Glutamatergic neuron (in vitro differentiated cells): ENCODE measurements at places on chromosomes 1 and 21. TPM values are rescaled to one million over a fixed set of nuclear protein-coding genes. Genes with fewer than 3 reads are reported as not detected.

GBP6 gene
- not detected for total RNA-seq

CD5L gene
- total RNA-seq: not detected

C1orf94 gene
- total RNA-seq: not detected

IL19 gene
- total RNA-seq: not detected

SPRR1A gene
- total RNA-seq: not detected

SEMA6C gene
- total RNA-seq: 119 TPM

TAF1A gene
- total RNA-seq: 10.4 TPM

ALDH4A1 gene
- 28.9 TPM for total RNA-seq

KLF17 gene
- 10.9 TPM for total RNA-seq

CCDC30 gene
- 3.0 TPM for total RNA-seq

- DNase-seq: no peak
- H3K36me3 ChIP-seq: no peaks in the 10 kb centered on the region
- H3K4me1 ChIP-seq: peaks cover 1% of the 10 kb centered on the region
- no peak overlapping the region for H3K27ac ChIP-seq
Observed at GRCh38 chr21:42616941-42617340, 36.5 kb upstream of the PDE9A start.

GRCh38 chr1:168333562-168334276 lies 53.0 kb downstream of the TBX19 start:
- no peaks in the 10 kb centered on the region for H3K4me1 ChIP-seq
- no peak overlapping the region for H3K27ac ChIP-seq
- H3K27me3 ChIP-seq: no peaks in the 10 kb centered on the region
- no peak overlapping the region for H3K4me3 ChIP-seq

DNA sequence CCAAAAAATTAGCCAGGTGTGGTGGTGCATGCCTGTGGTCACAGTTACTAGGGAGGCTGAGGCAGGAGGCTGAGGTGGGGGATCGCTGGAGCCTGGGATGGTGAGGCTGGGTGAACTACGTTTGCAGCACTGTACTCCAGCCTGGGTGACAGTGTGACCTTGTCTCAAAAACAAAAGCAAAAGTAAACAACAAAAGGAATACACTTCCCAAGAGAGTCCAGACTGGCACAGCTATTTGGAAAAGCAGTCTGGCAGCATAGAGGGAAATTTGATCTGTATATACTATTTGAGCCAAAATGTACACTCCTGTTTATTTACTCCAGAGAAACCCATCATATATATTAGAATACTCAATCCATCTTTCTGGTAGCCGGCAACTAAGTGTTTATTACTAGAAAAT lies 107.0 kb upstream of the HMCN1 start:
- no peaks in the 10 kb centered on the region for H3K36me3 ChIP-seq
- H3K4me1 ChIP-seq: no peaks in the 10 kb centered on the region
- H3K4me3 ChIP-seq: no peak overlapping the region
- no peak for DNase-seq
- no peaks in the 10 kb centered on the region for H3K27me3 ChIP-seq
- no peak overlapping the region for H3K27ac ChIP-seq

- no peak for DNase-seq
- H3K27ac ChIP-seq: no peak overlapping the region
- H3K27me3 ChIP-seq: peaks cover 1% of the 10 kb centered on the region
- H3K4me3 ChIP-seq: no peak overlapping the region
- no peaks in the 10 kb centered on the region for H3K36me3 ChIP-seq
Observed at GRCh38 chr1:159077120-159077961, 775 bp upstream of the AIM2 start.

DNA sequence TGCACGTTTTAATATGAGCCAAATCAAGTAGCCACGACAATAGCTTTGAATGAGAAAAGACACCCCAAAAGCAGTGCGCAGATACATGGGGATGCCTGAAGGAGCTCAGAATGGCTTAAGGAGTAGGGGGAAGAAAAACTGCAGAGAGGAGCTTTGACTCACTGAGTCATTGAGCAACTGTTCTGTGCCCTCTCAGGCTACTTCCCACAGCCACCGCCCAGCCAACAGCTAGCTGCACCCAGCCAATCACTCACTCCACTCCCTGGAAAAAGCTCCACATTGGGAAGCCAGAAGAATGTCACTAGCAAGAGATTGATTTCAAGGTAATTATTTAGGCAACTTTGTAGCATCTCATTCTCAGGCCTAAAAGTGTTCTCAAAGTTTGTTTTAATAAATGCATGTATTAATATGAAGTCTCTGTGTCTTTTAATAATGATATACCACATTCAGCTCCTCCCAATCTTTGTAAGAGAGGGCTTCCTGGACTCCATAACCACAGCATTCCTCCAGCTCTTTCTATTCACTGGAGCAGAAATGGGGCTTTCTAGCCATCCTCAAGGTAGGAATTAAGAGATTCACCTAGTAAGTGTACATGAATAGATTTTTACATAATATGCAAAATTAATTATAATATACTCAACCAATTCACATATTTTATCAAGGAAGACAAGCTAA lies 16.8 kb downstream of the DUSP10 start:
- H3K4me3 ChIP-seq: no peak overlapping the region
- H3K36me3 ChIP-seq: peaks cover 9% of the 10 kb centered on the region
- no peak overlapping the region for H3K27ac ChIP-seq
- H3K4me1 ChIP-seq: no peaks in the 10 kb centered on the region

GRCh38 chr21:37787456-37787855 lies 128.8 kb downstream of the KCNJ6 start:
- peaks cover 17% of the 10 kb centered on the region for H3K36me3 ChIP-seq
- H3K4me1 ChIP-seq: peaks cover 13% of the 10 kb centered on the region
- DNase-seq: no peak

- no peak overlapping the region for H3K4me3 ChIP-seq
- H3K27ac ChIP-seq: no peak overlapping the region
- no peaks in the 10 kb centered on the region for H3K36me3 ChIP-seq
- DNase-seq: no peak
- H3K27me3 ChIP-seq: no peaks in the 10 kb centered on the region
Observed at GRCh38 chr1:181557313-181557712, 74.0 kb downstream of the CACNA1E start.

DNA sequence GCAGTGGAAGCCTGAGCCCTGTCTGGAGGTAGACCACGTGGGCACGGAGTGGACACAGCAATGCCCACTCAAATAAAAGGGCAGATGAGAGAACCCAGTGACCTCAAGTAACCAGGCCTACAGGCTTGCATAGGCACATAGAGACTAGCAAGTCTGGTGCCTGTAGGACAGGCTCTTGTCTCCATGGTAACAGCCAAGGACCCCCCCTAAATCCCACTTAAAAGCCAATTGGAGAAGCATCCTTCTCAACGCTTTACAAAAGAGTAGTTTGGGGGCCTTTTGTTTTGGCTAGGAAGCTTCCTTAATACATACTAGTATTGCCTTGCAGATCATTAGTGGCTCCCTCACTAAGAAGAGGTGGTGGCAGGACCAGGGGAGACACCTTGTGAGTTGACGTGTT lies 63.9 kb downstream of the VWA5B1 start:
- H3K36me3 ChIP-seq: peaks cover 8% of the 10 kb centered on the region
- peaks cover 5% of the 10 kb centered on the region for H3K27me3 ChIP-seq

DNA sequence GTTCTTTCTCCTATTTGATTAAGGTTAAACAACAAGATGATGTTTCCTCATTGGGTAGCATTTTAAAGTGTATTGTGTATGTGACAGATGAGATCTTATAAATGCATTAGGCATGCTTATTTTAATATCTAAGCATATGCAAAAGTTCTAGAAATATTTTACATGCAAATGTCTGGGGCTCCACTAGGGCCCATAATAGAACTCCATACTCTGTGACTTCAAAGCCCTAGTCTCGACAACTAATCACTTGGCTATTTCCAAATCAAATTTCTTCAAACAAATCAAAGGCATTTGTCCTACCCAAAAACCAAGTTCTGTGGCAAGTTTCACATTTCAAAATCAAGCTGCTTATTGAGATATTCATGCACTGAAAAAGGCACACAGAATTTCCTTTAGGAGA lies 385.6 kb upstream of the ST6GALNAC5 start:
- H3K36me3 ChIP-seq: no peaks in the 10 kb centered on the region
- H3K27ac ChIP-seq: no peak overlapping the region
- DNase-seq: no peak
- no peak overlapping the region for H3K4me3 ChIP-seq
- H3K4me1 ChIP-seq: no peaks in the 10 kb centered on the region

- no peaks in the 10 kb centered on the region for H3K36me3 ChIP-seq
- H3K27ac ChIP-seq: peak overlapping the region; percentile 84
- H3K4me1 ChIP-seq: peaks cover 8% of the 10 kb centered on the region
- peak; percentile 48 for DNase-seq
- H3K4me3 ChIP-seq: peak overlapping the region; percentile 91
- peaks cover 9% of the 10 kb centered on the region for H3K27me3 ChIP-seq
Observed at GRCh38 chr1:92960395-92961130, 699 bp downstream of the DIPK1A start.

DNA sequence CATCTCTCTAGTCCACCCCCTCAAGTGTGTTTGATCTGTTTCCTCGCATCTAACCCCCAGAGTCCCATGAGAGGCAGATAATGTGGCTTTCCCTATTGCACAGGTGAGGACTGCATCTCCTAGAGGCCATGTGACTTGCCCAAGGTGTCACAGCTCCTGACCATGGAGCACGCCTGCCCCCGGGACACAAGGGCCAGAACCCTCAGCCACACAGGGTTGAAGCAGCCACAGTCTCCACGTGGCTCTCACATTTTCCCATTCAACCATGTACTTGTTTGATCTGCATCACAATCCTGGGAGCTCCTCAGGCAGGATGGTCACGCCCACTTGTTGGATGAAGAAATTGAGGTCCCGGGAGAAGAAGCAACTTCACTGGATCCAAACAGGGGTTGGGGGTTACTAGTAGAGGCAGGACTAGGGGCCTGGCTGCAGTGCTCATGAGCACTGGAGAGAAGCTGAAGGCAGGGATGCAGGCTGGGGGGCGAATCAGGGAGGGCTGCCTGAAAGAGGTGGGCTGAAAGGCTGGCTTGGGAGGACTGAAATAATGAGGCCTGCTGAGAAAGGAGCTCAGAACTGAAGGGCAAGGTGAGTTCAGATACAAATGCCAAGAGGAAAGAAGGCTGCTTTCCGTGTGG lies 207.9 kb downstream of the PTPRU start:
- H3K27ac ChIP-seq: no peak overlapping the region
- H3K4me3 ChIP-seq: no peak overlapping the region
- peaks cover 11% of the 10 kb centered on the region for H3K4me1 ChIP-seq
- H3K27me3 ChIP-seq: peaks cover 5% of the 10 kb centered on the region
- H3K36me3 ChIP-seq: no peaks in the 10 kb centered on the region

GRCh38 chr1:187588917-187589316 lies 760.2 kb downstream of the PLA2G4A start:
- H3K27me3 ChIP-seq: no peaks in the 10 kb centered on the region
- no peaks in the 10 kb centered on the region for H3K4me1 ChIP-seq
- no peak overlapping the region for H3K4me3 ChIP-seq

GRCh38 chr1:84406346-84406861 lies 8.1 kb downstream of the DNASE2B start:
- no peaks in the 10 kb centered on the region for H3K4me1 ChIP-seq
- no peak for DNase-seq
- peaks cover 2% of the 10 kb centered on the region for H3K27me3 ChIP-seq

DNA sequence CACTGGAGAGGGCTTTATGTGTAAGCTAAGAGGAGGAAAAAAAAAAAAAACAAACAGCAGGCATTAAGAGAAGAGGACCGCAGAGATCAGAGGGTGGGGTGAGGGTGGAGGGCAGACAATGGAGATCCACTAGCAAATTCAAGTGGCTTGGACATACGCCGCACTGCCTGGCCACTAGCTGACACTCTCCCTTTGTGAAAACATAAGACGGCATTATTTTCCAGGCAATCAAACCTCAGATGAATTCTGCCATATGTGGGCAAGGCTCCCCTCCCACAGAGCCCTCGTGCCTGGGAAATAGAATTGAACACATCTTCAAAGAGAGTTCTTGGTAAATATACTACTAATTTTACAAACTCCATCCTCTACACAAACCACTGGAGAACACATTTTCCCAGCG lies 53.6 kb downstream of the ERG start:
- no peak for DNase-seq
- H3K36me3 ChIP-seq: peaks cover 5% of the 10 kb centered on the region
- H3K27me3 ChIP-seq: no peaks in the 10 kb centered on the region

GRCh38 chr21:40706176-40706575 lies 140.8 kb downstream of the DSCAM start:
- H3K4me1 ChIP-seq: no peaks in the 10 kb centered on the region
- DNase-seq: no peak
- peaks cover 1% of the 10 kb centered on the region for H3K27me3 ChIP-seq
- H3K4me3 ChIP-seq: no peak overlapping the region
- no peaks in the 10 kb centered on the region for H3K36me3 ChIP-seq
- no peak overlapping the region for H3K27ac ChIP-seq

DNA sequence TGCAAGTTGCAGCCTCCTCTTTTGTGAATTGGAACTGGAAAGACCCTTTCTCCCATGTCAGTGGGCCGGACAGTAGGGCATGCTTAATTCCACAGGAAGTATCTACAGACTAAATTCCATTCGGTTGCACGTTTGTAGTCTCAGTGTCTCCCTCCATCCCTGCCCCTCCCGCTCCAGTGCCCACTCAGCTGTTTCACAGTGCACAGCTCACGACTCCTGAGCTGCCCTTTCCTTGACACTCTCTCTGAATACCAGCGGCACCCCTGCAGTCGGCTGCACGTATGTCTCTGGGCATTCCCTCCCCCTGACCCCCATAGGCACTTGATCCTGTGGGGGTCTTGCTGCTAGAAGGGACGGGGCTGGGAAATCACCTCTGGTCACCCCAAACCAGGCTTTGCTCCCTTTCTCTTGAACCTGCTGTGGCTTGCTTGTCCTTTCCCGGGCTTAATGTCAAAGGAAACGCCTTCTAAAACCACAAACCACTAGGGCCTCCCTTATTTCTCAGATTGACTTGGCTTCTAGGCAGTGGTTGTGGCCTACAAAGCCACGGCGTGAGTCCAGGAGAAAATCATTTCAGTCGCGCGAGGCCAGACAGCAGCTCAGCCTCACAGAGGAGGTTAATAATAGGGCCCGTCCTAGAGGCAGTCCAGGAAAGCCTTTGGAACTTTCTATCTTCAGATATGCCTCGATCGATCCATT lies 365.3 kb upstream of the PROX1 start:
- H3K27me3 ChIP-seq: peaks cover 1% of the 10 kb centered on the region
- no peak for DNase-seq
- H3K4me3 ChIP-seq: no peak overlapping the region
- H3K27ac ChIP-seq: no peak overlapping the region

GRCh38 chr1:163657719-163658118 lies 336.0 kb downstream of the NUF2 start:
- H3K36me3 ChIP-seq: no peaks in the 10 kb centered on the region
- H3K27me3 ChIP-seq: no peaks in the 10 kb centered on the region
- no peak overlapping the region for H3K27ac ChIP-seq
- no peak for DNase-seq
- peaks cover 11% of the 10 kb centered on the region for H3K4me1 ChIP-seq
